ENCODE measurements at places on chromosomes 2 and 18. TPM values are rescaled to one million over a fixed set of nuclear protein-coding genes. Genes with fewer than 3 reads are reported as not detected.

Gene CACNB4
- 4.8 TPM for polyA plus RNA-seq

Gene BCL2
- polyA plus RNA-seq: 6.3 TPM

DNA sequence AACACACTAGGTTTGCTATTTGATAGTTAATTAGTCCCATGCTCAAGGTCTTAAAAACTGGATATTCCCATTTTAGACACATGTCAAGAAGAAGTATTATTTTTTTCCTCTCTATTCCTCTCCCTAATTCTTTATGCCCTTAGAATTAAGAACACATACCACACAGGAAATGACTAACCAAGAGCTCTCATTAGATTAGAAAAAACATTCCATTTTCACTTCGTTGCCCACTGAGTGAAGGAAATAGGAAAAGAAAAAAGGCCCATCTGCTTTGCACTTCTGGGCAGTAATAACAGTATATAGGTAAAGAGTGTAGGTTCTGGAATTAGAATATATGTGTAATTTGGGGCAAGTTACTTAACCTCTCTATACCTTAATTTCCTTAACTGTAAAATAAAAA, 26.9 kb downstream of the ACADL start:
- DNase-seq: no peak

- no peak for DNase-seq
Observed at GRCh38 chr2:186027922-186028321, 289.3 kb downstream of the FSIP2 start.

Gene CBLN2
- 0.23 TPM for polyA plus RNA-seq

GRCh38 chr18:51520676-51521180, 323.2 kb upstream of the MEX3C start:
- no peak for DNase-seq
